ENCODE measurements at places on chromosomes 7 and 10.

- DNase-seq, result no peak
Measured at GRCh38 chr7:97203957-97204356, 86.5 kb downstream of the SDHAF3 start.

DNA sequence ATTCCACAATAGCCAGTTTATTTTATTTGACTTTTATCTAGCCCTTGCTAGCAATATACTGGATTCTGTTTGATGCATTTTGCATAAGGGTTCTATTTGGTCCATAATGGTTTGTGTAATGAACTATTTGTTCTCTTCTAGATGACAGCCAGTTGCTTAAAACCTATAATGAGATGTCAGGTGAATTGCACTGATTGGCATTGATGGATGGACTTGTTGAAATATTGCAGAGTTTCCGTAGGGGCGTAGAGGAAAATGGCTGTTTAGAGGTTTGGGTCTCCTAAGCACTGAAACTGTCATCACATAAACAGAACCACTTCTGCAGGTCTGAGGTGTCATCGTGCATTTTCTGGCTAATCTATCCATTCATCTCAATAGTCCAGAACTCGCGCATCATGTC lies 124.9 kb upstream of the HDAC9 start:
- DNase-seq, result no peak

DNA sequence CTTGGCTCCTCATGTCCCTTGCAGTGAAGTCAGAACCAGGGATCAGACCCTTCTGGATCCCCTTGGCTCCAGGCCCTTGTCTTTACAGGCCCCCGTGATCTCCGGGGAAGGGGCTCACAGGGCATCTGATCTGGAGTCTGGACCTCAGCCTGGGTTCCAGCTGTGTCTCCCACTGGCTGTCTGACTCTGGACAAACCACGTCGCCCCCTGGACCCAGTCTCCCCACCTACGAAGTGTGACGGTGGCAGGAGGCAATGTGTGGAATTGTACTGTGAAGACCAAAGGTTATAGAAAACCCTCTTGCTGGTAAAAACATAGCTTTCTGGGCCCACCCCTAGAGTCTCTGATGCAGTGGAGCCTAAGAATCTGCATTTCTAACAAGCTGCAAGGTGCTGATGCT lies 15.5 kb upstream of the C10orf71 start:
- DNase-seq, result no peak

DNA sequence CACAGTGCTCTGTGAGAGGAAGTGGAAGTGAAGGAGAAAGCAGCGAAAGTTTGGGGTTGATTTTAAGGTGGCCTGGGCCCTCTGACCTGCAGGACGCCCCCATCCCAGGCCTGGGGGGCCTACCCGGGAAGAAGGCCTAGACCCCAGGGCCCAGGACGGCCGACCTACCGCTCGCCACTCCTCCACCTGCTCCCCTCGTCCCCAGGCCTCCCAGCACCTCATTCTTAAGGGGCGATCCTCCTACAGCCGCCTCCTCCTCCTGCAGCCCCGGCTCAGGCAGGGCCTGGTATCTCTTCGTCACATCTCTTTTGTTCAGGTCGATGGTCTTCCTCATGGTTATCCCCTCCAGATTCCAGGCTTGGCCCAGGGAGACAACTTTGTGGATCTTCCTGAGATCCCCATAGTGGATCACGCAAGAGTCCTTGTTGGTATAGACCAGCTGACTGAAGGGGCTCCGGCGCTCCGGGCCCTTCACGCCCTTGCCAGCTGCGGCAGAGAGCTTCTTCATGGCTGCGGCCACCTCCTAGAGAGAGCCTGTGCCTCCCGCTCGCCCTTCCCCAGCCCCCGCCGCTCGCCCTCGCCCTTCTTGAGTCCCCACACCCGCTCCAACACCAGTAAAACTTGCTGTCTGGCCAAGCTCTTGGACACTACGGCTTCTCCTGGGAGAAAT lies 117.5 kb downstream of the OR13A1 start:
- DNase-seq, result no peak

- DNase-seq, result no peak
Measured at GRCh38 chr10:72006026-72006425, 41.8 kb downstream of the CHST3 start.

GRCh38 chr7:113657603-113658002 lies 261.2 kb downstream of the PPP1R3A start:
- DNase-seq, result no peak

- no peak for DNase-seq
Measured at GRCh38 chr7:97006816-97007582, 1.6 kb downstream of the DLX6 start.

- DNase-seq, result no peak
Measured at GRCh38 chr10:31151301-31151700, 119.6 kb upstream of the ZNF438 start.

GRCh38 chr7:68678196-68678595 lies 920.1 kb upstream of the AUTS2 start:
- no peak for DNase-seq

- no peak for DNase-seq
Measured at GRCh38 chr7:32958046-32959025, 1.1 kb downstream of the FKBP9 start.

DNA sequence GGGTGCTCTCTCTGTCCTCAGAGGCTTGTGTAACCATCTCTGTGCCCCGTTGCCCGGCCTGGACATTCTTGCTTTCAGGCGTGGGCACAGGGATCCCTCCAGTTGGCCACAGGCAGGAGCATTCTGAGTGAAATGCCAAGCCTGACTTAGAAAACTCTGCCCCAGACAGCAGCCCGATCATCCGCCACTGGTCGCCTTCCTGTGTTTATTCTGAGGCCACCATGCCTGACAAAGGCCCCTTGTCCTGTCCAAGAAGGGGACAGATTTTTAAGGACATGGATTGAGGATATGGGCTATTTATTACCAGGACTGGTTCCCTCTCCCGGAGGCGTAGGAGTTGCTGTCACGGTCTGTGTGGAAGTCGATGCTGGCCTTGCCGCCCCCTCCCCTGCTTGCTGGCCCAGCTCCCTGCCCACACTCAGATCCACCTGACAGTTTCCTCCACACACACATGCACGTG lies 54.3 kb downstream of the SPOCK2 start:
- no peak for DNase-seq

DNA sequence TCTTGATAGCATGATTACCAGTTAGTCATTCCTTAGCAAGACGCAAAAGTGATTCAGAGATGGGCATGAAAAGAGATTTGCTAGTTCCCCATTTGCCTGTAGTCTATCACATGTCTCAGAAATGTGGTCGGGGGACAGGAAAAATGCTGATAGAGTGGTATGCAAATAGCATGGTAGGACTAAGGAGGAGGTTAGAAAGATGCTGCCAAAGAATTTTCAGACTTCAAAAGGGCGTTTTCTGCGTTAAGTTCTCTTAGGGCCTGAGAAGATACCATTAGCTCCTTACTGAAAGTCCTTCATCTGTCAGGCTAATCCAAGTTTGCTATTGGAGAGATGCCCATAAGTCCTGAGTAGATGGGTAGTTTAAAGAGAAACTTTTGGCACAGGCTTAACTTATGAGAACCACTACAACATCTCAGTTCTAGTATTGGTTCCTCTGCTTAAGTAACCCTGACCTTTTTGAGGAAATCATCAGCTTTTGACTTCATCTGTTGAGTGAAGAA lies 2.7 kb downstream of the CALD1 start:
- DNase-seq, result no peak

- DNase-seq, result no peak
Measured at GRCh38 chr10:67487906-67488619, 207.9 kb downstream of the CTNNA3 start.

GRCh38 chr10:24920907-24921881 lies 31.2 kb downstream of the PRTFDC1 start:
- peak; percentile 9 for DNase-seq

GRCh38 chr7:120874722-120875121 lies 16.8 kb upstream of the TSPAN12 start:
- DNase-seq, result no peak

DNA sequence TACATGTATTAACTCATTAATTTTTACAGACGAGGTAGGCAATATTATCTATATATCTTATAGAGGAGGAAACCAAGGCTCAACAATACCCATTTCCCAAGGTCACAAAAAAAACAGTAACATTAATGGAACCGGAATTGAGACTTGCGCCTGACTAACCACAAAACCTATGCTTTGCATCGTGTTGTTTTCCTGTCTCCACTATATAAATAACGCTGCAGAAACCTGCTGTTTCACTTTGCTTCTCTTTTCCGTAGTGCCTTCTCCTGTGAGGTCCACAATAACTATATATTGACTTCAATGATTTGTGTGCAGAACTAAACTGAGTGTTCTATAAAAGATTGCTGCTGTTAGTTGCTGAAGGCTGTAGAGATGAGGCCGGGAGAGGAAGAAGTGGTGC lies 97.7 kb upstream of the RPA3 start:
- no peak for DNase-seq

DNA sequence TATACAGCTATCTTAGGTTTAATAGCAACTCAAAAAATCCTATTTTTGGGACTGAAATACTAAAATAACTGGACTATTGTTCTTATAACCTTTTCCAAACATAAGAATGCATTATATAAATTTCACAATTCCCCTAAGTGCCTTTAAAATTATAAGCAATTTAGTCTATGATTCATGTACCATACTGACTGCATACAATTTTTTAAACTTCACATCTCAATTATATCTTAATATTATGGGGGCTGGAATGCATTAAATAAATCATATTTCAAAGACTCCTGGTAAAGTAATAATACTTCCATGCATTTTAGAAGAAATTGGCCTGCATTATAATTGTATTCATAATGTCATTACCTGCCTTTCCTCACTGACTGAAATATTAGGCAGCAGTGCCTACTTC lies 144.6 kb downstream of the CHCHD3 start:
- no peak for DNase-seq

Data from stimulated activated naive CD8-positive, alpha-beta T cell treated with anti-CD3 and anti-CD28 coated beads, Interleukin-15, amount 100 ng/mL, for 72 hours (primary cell).